ENCODE measurements at places on chromosomes 3 and 15. TPM values are rescaled to one million over a fixed set of nuclear protein-coding genes. Genes with fewer than 3 reads are reported as not detected.

The CCRL2 gene
- 0.23 TPM for total RNA-seq

DNA sequence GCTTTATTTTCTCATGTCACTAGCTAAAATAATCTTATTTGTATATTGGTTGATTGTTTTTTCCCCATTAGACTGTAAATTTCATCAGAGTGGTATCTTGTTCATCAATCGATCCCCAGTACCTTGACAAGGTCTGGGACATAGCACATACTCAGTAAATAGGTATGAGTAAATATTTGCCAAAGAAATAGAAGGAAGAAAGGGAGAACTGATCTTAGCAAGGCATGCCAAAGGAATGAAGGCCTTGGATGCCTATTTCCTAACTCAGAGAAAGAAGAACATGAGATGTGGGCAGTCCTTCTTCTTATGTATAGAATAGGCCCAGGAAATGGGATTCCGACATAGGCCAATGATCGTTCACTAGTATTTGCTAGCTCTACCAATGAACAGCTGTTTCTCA is 54.7 kb downstream of the ISL2 start:
- no peak for ATAC-seq

DNA sequence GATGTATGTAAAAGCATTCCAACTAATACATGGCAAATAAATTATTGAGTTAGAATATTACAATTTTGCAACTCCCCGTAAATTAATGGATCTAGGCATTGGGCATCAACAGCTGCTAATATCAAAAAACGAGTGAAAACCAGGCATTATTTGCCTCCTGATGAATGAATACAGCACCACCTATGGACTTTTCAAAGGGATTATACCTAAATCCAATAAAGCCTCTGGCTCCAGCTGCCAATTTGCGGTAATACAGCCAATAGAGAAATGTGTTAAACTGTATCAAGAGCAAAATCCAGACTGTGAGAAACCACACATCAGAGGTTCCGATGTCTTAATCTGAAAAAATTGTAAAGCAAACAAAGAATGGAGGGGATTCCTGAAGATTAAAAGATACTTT is 16.3 kb upstream of the A4GNT start:
- no peak for ATAC-seq

GRCh38 chr3:175664911-175665310 is 805.8 kb downstream of the NAALADL2 start:
- ATAC-seq: no peak

GRCh38 chr15:99606646-99607045 is 40.9 kb downstream of the MEF2A start:
- ATAC-seq: no peak

DNA sequence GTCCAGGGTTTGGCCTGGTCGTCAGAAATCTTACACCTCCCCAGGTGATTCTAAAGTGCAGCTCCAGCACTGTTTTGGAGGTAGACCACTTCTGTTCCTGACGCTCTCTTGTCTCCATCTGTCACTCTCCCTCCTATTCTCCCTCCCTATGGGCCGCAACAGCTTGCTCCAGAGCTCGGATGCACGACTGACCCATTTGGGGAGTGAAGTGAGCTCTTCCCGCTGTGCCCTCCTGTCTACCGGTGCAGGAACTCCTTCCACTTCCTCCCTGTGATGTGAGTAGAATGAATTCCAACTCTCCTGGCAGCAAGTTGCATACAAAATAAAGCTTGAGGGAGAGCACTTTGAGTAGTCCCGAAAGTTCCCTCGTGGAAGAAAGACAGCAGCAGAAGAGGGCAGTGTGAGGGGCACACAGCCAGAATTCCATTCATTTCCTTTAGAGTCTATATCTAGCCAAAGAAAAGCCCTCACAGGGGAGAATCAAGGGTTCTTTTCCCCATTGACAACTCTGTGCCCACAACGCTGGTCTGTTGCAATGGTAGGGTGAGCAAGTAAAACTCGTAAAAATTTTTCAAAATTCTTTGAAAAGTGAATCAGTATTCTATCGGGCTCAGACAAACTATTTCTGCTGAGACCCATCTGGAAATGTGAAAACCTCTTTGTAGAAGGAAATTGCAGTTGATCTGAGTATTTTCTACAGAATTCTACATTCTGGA is 39.9 kb upstream of the BDH1 start:
- no peak for ATAC-seq

DNA sequence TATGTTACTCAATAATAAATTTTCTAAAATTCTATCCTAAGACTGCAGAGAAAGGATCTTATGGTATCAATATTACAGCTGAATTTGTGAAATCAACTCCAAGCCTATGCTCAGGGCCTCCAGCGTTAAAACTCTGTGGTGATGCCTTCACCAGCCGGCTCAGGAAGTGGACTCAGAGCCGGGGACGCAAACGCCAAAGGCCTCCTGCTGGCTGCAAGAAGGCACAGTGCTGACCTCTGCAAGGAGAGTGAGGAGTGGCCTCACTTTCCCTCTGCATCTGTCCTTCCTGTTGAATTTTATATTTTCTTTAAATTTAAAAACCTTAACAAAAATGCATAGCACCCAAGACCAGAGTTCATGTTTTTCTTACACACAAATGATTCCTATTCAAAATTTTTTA is 48.5 kb downstream of the HERC2 start:
- ATAC-seq: no peak

- no peak for ATAC-seq
Measured at GRCh38 chr15:90099868-90100831, 2.1 kb downstream of the IDH2 start.

GRCh38 chr3:98874602-98875249 is 26.8 kb downstream of the DCBLD2 start:
- ATAC-seq: no peak
